ENCODE measurements at places on chromosomes 13 and 19. TPM values are rescaled to one million over a fixed set of nuclear protein-coding genes. Genes with fewer than 3 reads are reported as not detected.

- no peak for DNase-seq
- H3K27ac ChIP-seq: no peak overlapping the region
- H3K36me3 ChIP-seq: no peaks in the 10 kb centered on the region
Measured at GRCh38 chr13:42656958-42657357, 83.0 kb downstream of the TNFSF11 start.

DNA sequence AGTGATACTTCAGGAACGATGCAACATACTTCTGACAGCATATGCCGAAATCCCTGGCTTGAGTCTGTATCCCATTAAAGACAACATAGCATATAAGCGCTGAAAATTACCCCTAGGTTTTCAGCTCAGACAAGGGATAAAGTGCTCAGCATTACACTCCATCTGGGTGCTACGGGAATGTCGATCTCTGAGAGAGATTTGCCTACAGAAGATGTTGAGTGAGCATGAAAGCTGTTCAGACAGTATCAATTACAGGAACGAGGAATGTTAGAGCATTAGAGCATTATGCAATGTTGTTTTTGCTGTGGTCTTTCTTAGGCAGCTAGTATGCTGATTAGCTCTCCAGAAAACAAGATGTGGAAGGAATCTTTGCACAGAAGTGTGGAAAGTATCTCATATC is 484.5 kb downstream of the LIG4 start:
- H3K27me3 ChIP-seq: no peaks in the 10 kb centered on the region
- no peaks in the 10 kb centered on the region for H3K36me3 ChIP-seq
- no peak overlapping the region for H3K27ac ChIP-seq
- H3K4me3 ChIP-seq: no peak overlapping the region

DNA sequence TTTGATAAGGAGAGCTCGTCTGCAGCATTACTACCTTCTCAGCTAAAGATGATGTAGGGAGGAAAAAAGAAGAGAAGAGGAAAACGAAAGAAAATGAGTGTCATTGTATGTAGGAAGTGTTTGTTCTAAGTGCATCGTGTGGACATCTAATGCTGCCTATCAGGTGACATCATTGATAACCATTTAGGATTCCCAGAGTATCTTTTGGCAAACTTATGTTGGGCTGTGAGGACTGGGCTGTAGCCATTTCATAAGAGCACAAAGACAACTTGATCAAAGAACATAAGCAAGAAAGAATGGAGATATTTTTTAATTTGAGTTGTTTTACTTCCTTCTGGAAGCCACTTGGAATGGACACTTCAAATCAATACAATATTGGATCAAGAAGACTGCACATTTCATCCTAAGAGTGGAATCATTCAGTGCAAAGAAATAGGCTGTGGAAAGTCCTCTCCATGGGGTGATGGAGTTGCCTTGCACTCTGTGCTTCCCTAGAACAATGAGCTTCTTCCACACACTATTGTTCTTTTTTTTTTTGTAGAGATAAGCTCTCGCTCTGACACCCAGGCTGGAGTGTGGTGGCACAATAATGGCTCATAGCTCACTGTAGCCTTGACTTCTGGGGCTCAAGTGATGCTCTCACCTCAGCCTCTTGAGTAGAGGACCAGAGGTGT is 52.4 kb upstream of the UBL3 start:
- H3K27ac ChIP-seq: peak overlapping the region; percentile 26
- no peaks in the 10 kb centered on the region for H3K36me3 ChIP-seq
- H3K27me3 ChIP-seq: no peaks in the 10 kb centered on the region
- no peak for DNase-seq

- H3K27ac ChIP-seq: no peak overlapping the region
- no peak for DNase-seq
- no peaks in the 10 kb centered on the region for H3K27me3 ChIP-seq
- no peak overlapping the region for H3K4me3 ChIP-seq
- peaks cover 28% of the 10 kb centered on the region for H3K36me3 ChIP-seq
- H3K4me1 ChIP-seq: no peaks in the 10 kb centered on the region
Measured at GRCh38 chr19:13972368-13973155, 20.3 kb downstream of the DCAF15 start.

DNA sequence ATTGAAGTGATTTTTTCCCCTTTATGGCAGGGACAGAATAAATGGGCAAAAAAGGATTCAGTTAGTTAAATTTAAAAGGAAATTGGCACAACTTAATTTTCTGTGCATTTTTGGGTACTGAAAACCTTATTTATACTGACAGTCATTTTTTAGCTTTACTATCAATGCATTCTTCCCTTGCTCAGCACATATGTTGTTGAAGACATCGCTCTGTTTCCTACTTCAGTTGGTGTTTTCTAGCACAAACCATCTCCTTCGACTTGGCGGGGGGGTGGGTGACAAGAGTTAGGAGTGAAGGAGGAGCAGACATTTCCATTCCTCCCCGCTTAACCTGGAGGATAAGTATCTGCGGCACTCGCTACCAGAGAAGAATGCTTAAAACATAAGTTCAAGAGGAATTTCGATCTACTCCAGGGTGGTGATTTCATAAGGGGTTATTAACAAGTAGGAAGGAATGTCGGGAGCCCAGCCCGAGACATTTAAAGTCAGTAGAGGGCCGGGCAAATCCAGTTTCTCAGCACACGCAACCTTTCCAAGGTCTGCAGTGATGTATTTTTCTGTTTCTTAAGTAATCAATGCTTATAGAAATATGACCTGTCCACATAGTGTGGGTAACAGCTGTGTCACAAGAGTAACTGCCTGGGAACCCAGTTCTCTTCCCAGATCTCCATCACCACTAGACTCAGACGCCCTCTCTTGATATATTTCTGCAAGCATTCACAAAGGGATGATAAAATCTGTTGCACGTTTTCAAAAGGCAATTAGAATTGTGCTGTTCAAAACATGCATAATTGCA is 525.8 kb downstream of the MYO16 start:
- H3K27ac ChIP-seq: peak overlapping the region; percentile 97
- no peaks in the 10 kb centered on the region for H3K27me3 ChIP-seq
- H3K4me1 ChIP-seq: peaks cover 28% of the 10 kb centered on the region
- no peak for DNase-seq
- H3K4me3 ChIP-seq: peak overlapping the region; percentile 40

DNA sequence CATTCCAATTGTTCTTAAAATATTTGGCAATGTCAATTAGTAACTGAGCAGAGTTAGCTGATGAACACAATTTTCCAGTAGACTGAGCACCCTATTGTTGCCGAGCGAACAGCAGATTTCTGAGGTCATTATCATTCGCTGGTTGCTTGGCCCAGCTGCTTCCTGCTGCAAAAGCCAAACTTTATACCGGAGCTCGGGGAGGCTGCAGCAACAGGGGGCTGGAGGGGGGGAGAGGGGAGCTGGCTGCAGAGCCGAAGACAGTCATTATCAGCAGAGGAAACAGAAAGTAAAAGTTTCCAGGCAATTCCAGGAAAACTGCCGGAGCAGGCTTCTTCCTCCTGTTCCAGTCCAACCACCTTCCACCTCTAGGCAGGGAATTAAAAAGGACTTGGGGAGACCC is 77.9 kb downstream of the ZNF536 start:
- H3K27ac ChIP-seq: no peak overlapping the region
- H3K4me3 ChIP-seq: no peak overlapping the region
- H3K36me3 ChIP-seq: no peaks in the 10 kb centered on the region
- no peaks in the 10 kb centered on the region for H3K27me3 ChIP-seq
- DNase-seq: no peak

- H3K4me1 ChIP-seq: peaks cover 14% of the 10 kb centered on the region
- DNase-seq: peak; percentile 9
Measured at GRCh38 chr19:48476176-48476575, 7.0 kb downstream of the CYTH2 start.

DNA sequence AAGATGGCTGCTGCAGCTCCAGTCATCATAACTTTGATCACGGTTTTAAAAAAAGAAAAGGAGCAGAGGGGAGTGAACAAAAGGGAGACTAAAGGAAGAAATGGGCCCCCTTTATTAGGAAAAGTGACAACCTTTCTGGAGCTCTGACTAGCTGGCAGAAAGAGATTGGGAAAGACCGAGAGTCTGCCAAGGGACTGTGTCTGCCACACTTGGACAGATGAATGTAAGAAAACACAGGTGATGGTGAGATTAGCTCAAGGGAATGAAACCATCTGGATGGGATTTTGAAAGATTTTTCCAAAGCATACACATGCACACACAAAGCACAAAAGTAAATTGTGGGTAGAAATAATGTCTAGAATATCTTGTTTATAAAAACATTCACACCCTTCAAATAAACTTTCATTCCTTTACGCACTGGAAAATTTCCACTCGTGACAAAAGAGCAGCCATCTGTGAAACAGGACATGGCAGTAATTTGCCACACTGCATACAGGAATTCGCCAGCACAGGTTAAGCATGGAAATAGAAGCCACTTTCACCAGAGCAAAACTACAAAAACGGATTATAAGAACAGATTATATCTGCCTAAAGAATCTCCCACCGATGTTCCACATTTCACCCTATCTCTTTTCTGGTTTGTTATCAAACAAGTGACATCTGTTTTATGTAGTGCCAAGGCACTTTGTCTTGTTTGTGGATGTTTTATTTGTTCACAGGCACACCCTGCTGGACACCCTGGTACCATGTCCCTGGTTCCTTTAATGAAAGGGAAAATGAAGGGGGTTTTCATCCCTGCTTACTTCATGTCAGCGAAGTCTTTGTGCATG is 819.5 kb downstream of the DIAPH3 start:
- H3K4me1 ChIP-seq: no peaks in the 10 kb centered on the region
- no peak overlapping the region for H3K4me3 ChIP-seq
- H3K36me3 ChIP-seq: no peaks in the 10 kb centered on the region
- DNase-seq: no peak
- no peaks in the 10 kb centered on the region for H3K27me3 ChIP-seq

DNA sequence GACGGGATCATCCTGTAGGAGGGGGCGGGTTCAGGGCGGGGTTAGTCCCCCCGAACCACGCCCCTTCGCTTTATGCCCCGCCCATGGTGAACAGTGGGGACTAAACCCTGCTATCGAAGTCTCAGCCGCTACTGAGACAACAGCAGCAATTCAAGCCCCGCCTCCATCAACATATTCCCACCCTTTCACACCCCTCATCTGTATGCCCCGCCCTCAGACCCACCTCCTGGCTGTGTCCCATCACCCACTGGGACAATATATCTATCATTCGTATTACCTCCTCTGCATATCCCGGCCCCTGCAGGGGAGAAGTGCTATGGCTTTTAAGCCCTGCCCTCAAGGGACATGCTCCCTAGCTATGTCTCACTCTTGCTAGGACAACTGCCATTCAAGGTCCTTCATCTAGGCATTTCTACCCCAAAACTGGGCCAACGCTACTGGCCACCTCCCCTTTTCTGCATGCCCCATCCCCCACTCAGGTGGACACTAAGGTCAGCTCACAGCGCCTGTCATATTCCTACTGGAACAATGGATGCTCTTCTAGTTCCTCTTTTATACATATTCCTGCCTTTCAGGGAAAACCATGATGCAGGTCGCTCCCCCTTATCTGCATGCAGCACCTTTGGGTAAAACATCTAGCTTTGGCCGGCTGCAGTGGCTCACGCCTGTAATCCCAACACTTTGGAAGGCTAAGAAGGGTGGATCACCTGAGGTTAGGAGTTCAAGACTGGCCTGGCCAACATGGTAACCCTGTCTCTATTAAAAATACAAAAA is 11.9 kb downstream of the LRFN1 start:
- peaks cover 38% of the 10 kb centered on the region for H3K27me3 ChIP-seq
- H3K4me3 ChIP-seq: no peak overlapping the region
- H3K27ac ChIP-seq: no peak overlapping the region

- no peak overlapping the region for H3K27ac ChIP-seq
- DNase-seq: peak; percentile 68
- H3K36me3 ChIP-seq: peaks cover 63% of the 10 kb centered on the region
Measured at GRCh38 chr19:40804783-40805242, 5.8 kb downstream of the EGLN2 start.

GRCh38 chr13:77353995-77354394 is 27.1 kb upstream of the MYCBP2 start:
- H3K4me3 ChIP-seq: no peak overlapping the region
- no peak for DNase-seq
- H3K36me3 ChIP-seq: no peaks in the 10 kb centered on the region

DNA sequence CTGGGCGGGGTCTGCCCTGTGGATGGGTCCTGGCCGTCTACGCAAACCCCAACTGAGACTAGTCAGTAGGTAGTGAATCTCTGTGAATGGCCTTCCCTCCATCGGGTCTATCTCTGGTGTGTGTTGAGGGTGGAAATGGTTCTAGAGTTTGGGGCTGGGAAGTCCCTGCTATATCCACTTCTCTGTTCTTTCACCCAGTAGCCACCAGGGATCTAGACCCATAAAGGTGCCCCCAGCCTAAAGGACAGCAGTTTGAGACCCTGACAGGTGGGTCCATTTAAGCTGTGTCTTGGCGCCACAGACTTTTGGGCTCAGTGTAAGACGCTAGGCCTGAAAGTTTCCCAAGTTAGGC is 57.7 kb downstream of the ZNF568 start:
- H3K4me3 ChIP-seq: peak overlapping the region; percentile 91
- no peaks in the 10 kb centered on the region for H3K27me3 ChIP-seq
- DNase-seq: peak; percentile 73
- H3K36me3 ChIP-seq: no peaks in the 10 kb centered on the region
- H3K4me1 ChIP-seq: no peaks in the 10 kb centered on the region

- peaks cover 12% of the 10 kb centered on the region for H3K4me1 ChIP-seq
- peak overlapping the region; percentile 90 for H3K4me3 ChIP-seq
Measured at GRCh38 chr19:44003461-44004009, 778 bp downstream of the ZNF230 start.

DNA sequence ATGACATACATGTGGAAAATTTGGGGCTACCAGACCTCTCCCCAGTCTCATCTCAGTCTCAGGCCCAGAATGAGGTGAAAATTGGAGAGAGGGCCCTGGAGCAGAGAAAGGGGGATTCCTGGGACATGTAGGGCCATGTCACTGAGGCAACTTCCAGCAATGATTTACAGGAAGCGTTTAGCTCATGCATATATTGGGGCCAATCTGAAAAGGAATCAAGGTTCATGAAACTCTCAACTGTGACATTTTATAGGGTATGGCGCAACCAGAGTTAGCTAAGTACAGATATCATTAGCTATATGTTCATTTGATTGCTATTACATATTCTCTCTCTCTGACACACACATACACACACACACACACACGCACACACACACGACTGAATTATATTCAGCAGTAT is 86.3 kb downstream of the RNASEH2B start:
- no peaks in the 10 kb centered on the region for H3K36me3 ChIP-seq
- no peak overlapping the region for H3K4me3 ChIP-seq

GRCh38 chr13:44280456-44280855 is 93.2 kb upstream of the SERP2 start:
- H3K4me1 ChIP-seq: peaks cover 10% of the 10 kb centered on the region
- no peak for DNase-seq
- no peak overlapping the region for H3K4me3 ChIP-seq
- peaks cover 4% of the 10 kb centered on the region for H3K27me3 ChIP-seq
- H3K27ac ChIP-seq: peak overlapping the region; percentile 2
- H3K36me3 ChIP-seq: no peaks in the 10 kb centered on the region

Gene EFNB2
- total RNA-seq: 17.0 TPM

Gene ADM5
- under 0.01 TPM for total RNA-seq

Gene TMEM255B
- 2.9 TPM for total RNA-seq

All from osteoblast (primary cell).